ENCODE measurements at places on chromosomes 7 and 10.

GRCh38 chr7:84181628-84182027, 13.0 kb downstream of the SEMA3A start:
- no peak for DNase-seq

- DNase-seq = no peak
Observed at GRCh38 chr7:81783818-81784217, 14.0 kb upstream of the HGF start.

GRCh38 chr7:91620827-91621226, 259.7 kb downstream of the MTERF1 start:
- DNase-seq = no peak

DNA sequence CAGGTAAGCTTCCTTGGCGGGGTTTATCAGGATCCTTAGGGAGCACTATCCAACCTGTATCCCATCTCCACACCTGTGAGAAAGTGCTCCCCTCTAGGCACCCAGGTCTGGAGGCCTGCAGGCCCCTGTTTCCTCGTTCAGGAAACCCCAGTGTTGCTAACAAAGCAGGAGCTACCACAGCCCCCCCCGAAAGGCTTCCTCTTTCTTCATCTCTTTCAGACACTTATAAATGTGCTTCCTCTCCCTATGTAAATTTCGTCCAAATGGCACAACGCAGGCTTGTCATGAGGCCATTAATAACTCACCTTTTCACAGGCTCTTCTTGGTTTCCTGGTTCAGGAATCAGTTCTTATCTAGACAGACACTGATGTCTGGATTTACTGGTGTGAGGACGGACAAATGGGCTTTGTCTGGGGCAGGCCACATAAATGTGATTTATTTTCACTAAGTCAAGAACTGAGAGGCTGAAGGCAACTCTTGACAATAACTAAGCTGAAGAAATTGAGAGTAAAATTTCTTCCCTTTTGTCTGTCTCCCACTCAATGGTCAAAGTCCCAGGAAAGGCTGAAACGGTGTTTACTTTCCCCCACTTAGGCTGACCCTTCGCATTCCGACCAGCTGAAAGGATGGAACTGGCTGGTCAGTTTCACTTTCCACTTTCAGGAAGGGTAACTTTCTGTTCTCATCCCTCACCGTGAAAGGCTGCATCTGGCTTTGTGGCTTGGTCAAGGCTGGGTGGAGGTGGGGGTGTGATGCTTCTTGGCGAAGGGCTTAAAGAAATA, 46.8 kb downstream of the PIK3AP1 start:
- no peak for DNase-seq

DNA sequence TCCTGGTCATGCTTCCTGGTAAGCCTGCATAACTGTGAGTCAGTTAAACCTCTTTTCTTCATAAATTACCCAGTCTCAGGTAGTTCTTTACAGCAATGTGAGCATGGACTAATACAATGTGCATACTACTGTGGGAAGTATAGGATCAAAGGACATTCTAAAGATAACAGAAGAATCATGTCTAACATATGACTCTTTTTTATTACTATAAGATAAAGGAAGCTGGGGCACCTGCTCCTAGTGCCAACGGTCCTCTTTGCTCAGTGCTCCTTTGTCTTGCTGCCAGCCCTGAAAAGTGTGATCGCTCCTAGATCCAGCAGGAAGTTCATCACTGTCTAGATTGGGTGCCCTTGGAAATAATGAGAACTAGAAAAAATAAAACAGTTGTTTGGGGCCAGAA, 143.3 kb upstream of the NOBOX start:
- no peak for DNase-seq

- DNase-seq = no peak
Observed at GRCh38 chr7:22865602-22865960, 42.9 kb upstream of the TOMM7 start.

DNA sequence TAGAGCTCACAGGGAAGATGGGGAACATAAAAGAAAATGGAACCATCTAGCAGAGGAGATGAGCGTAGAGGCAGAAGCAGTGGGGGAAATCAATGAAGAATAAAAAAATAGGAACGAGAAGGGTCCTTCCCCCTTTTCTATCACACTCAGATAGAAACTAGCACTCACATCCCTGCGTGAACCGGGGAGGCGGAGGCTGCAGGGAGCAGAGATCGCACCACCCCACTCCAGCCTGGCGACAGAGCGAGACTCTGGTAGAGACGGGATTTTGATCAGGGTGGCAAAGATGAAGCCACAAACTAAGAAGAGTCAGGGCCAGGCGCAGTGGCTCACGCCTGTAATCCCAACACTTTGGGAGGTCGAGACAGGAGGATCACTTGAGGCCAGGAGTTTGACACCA, 64.7 kb upstream of the ECHDC3 start:
- no peak for DNase-seq

- DNase-seq = no peak
Observed at GRCh38 chr10:68526634-68527307, 552 bp downstream of the SLC25A16 start.

DNA sequence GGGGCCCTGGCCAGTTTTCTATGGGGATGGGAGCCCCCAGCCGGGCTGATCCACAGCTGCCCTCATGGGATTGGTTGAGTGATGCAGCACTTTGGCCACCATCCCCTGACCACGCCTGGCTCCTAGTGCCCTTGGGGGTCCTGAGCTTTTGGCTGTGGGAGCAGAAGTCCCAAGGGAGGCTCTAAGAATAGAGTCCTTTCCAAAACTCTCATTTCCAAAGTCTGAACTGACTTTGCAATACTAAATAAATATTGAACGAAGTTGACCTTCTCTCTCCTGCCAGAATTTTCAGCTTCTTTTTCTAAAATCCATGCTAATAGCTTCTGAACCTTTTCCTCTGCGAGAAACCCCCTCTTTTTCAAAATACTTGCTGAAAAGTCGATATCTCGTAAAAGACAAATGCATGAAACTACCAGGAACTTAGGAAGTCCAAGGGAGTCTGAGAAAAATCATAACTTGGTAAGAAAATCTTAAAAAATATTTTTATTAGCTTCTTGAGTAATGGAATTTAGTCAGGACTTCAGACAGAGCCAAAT, 62.7 kb upstream of the IGFBP3 start:
- no peak for DNase-seq

DNA sequence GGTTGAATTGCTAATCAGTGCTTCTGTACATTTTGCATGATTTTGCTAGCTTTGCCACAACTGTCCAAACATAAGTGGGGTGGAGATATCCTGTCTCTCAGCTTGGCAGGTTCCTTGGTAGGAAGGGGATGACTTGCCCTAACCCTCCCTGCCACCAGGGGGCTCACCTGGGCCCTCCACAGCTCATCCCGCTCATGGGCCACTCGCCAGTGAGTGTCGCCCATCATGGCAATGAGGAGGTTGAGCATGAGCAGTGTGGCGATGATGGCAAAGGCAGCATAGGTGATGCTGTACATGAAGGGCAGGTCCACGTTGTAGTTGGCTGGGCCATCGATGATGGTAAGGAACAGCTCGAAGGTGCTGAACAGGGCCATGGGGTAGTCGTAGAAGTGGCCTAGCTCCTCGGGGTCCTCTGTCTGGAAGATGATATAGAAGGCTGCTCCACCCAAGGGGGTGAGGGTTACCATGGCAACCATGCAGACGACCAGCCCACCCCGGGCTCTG, 12.2 kb downstream of the TRPV6 start:
- peak; percentile 59 for DNase-seq

DNA sequence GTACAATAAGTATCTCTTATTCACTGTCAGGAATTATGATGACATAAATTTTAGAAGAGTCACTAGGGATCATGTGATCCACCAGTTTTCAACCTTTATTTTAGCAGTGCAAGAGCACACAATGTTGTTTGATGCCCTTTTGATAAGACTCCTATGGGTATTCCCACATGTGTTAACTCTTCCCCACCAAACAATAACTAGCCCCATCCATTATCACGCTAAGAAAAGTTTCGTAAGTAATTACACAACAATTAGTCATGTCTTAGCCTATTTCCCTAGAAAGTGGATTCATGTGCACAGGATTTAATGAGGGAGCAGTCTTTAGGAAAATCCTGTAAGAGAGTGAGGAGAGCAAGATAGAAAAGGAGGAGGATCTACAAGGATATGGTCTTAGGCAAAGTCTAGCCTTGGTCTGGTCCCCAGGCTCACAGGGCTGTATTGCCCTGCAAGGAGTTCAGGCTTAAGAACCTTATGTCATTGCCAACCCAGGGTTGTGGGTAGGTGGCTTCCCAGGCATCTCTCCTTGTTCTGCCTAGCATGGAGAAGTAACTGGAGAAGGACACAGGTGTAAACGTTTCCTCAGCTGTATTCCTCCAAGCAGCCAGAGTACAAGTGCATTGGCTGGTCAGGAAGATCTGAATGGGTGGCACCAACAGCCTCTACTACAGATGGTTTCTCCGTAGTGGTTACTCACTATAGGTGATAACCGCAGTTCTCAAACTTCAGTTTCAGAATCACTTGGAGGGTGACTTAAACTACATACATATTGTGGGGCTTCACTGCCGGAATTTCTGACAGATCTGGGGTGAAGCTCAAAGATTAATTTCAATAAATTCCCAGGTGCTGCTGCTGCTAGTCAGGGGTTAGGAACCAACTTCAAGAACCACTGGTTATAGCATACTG, 574.5 kb downstream of the SUGCT start:
- DNase-seq = no peak

DNA sequence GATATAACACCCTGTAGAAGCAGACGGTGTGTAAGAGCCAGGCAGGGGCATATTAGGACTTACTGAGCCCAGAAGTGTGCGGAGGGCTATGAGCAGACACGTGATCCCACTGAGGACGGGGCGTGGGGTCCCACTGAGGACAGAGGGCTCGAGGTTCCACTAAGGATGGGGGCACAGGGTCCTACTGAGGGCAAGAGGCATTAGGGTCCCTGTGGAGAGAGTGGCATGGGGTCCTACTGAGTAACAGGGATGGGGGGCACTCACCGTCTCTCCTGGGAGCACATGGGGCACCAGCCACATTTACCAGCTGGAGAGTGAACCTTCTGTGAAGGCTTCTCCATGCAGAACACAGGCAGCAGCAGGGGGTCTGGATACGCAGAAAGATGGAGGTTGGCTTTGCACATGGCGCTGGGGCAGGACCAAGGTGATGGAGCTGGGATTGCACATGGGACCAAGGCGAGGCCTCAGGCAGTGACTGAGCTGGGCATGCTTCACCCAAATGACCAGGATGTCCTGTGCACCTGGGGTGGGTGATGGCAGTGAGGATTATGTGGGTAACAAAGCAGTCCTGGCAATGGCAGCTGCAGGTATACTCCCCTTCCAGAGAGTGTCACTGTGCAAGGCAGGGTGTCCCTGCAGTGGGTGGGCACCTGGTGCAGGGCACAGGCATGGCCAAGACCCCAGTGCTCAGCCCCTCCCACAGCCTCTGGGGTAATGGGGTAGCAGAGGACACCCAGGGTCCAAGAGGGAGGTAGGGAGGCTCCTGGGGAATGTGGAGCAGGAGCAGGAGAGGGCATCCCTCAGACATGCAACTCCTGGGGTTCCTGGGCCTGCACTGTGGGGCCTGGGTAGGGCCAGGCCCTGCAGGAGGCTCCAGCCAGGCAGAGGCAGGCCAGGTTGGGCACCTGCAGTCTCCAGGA, 278.1 kb downstream of the TCERG1L start:
- no peak for DNase-seq

GRCh38 chr10:63058236-63058635, 74.9 kb upstream of the NRBF2 start:
- DNase-seq = no peak

DNA sequence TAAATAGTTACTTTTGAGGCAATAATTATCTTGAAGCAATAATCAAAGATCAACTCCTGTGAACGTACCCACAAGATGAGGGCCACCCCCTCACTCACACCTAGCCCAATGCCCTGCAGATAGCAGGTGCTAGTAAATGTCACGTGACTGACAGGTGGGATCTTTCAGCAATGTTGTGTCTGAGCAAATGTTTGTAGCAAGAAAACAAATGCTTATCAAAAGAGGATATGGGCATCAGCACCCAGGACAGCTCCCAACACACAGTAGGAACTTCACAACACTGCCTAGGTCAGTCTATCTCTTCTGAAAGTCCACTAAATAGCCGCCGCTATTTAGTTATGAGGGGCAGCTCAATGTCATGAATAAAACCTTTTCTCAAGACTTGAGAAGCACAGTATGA, 120.8 kb upstream of the PDLIM1 start:
- DNase-seq = no peak

- no peak for DNase-seq
Observed at GRCh38 chr10:85490431-85490830, 876.2 kb downstream of the GRID1 start.

- no peak for DNase-seq
Observed at GRCh38 chr7:47186316-47186715, 395.6 kb downstream of the TNS3 start.

DNA sequence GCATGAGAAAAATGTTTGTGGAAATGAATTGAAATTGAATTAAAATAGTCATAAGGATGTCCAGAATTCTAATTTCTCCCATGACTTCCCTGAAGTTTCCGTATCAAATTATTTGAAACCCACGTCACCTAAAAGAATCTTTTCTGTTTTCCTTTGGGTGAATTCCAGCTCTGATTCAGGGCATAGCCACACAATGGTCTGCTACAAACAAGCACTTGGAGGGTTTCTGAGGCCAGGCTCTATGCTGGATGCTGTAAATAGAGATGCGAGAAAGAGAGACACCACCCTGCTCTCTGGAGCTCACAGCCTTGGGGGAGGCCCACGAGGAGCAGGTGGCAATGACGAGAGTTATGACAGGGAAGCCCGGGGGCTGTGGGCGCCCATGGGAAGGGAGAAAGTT, 33.6 kb downstream of the GHRHR start:
- DNase-seq = no peak

DNA sequence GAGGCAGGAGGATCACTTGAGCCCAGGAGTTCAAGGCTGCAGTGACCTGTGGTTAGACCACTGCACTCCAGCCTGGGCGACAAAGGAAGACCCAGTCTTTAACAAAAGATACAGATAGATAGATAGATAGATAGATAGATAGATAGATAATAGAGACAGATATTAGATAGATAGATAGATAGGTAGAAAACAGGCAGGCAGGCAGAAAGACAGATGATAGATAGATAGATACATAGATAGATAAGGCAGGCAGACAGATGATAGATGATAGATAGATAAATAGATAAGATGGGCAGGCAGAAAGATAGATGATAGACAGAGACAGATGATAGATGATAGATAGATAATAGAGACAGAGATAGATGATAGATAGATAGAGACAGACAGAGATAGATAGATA, 54.5 kb downstream of the TMEM130 start:
- DNase-seq = no peak

GRCh38 chr10:5497948-5498730, 1.2 kb downstream of the CALML5 start:
- no peak for DNase-seq

DNA sequence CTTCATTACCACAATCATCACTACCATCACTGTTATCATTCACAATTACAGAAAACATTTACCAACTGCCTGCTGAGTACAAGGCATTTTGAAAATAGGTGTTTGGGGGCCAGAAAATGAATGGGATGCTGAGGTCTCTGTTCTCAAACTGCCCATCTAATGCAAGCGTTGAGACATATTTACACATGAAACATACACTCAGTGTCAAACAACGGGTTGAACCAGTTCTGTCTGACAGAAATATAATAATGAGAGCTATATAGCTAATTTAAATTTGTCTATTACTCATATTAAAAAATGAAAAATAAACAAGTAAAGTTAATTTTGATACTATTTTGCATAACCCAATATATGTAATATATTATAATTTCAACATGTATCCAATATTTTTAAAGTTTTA, 303.1 kb downstream of the KCNMA1 start:
- no peak for DNase-seq

- DNase-seq = no peak
Observed at GRCh38 chr10:48804740-48805182, 120.1 kb downstream of the WDFY4 start.

- DNase-seq = no peak
Observed at GRCh38 chr7:132240262-132240661, 336.0 kb downstream of the PLXNA4 start.

Data from stimulated activated CD4-positive, alpha-beta T cell treated with anti-CD3 and anti-CD28 coated beads, Interleukin-2, amount 100 ng/mL, for 24 hours (primary cell).